ENCODE measurements at places on chromosomes 1 and 21. TPM values are rescaled to one million over a fixed set of nuclear protein-coding genes. Genes with fewer than 3 reads are reported as not detected.

COA7 gene
- 6.4 TPM for polyA plus RNA-seq

TNFAIP8L2 gene
- polyA plus RNA-seq: 2.0 TPM

FCGR1A gene
- 1.1 TPM for polyA plus RNA-seq

PLEKHN1 gene
- polyA plus RNA-seq: 0.15 TPM

CELA2B gene
- not detected for polyA plus RNA-seq

CELA3B gene
- polyA plus RNA-seq: not detected

MCOLN3 gene
- polyA plus RNA-seq: 0.07 TPM

OLIG2 gene
- not detected for polyA plus RNA-seq

TMEM201 gene
- polyA plus RNA-seq: 13.1 TPM

LMX1A gene
- 0.03 TPM for polyA plus RNA-seq

LRRC3 gene
- 1.4 TPM for polyA plus RNA-seq

UBE2Q1 gene
- 36.2 TPM for polyA plus RNA-seq

VHLL gene
- not detected for polyA plus RNA-seq

OR6K3 gene
- polyA plus RNA-seq: not detected

CCDC17 gene
- polyA plus RNA-seq: 0.35 TPM

RNU1-4 gene
- polyA plus RNA-seq: not detected

NR1I3 gene
- 0.23 TPM for polyA plus RNA-seq

TSPEAR gene
- polyA plus RNA-seq: 0.01 TPM

HSF2BP gene
- polyA plus RNA-seq: 0.19 TPM

RNF223 gene
- polyA plus RNA-seq: not detected

LGALS8 gene
- 45.3 TPM for polyA plus RNA-seq

GJA4 gene
- 23.0 TPM for polyA plus RNA-seq

CDC7 gene
- polyA plus RNA-seq: 1.2 TPM

BEND5 gene
- polyA plus RNA-seq: 0.85 TPM

SPSB1 gene
- polyA plus RNA-seq: 10.9 TPM

HCN3 gene
- polyA plus RNA-seq: 1.2 TPM

ADGRL4 gene
- 19.9 TPM for polyA plus RNA-seq

KRTAP7-1 gene
- not detected for polyA plus RNA-seq

LCE1A gene
- polyA plus RNA-seq: not detected

NBPF4 gene
- not detected for polyA plus RNA-seq

MYBPHL gene
- polyA plus RNA-seq: 0.61 TPM

PTCH2 gene
- polyA plus RNA-seq: 0.19 TPM

SH2D5 gene
- 12.4 TPM for polyA plus RNA-seq

CSMD2 gene
- 0.07 TPM for polyA plus RNA-seq

COL24A1 gene
- polyA plus RNA-seq: 0.07 TPM

KIF21B gene
- polyA plus RNA-seq: 0.29 TPM

CCDC185 gene
- not detected for polyA plus RNA-seq
